ENCODE measurements at places on chromosomes 13 and 19. TPM values are rescaled to one million over a fixed set of nuclear protein-coding genes. Genes with fewer than 3 reads are reported as not detected.

GRCh38 chr19:41997851-41998229 is 3.8 kb upstream of the ATP1A3 start:
- DNase-seq: no peak

DNA sequence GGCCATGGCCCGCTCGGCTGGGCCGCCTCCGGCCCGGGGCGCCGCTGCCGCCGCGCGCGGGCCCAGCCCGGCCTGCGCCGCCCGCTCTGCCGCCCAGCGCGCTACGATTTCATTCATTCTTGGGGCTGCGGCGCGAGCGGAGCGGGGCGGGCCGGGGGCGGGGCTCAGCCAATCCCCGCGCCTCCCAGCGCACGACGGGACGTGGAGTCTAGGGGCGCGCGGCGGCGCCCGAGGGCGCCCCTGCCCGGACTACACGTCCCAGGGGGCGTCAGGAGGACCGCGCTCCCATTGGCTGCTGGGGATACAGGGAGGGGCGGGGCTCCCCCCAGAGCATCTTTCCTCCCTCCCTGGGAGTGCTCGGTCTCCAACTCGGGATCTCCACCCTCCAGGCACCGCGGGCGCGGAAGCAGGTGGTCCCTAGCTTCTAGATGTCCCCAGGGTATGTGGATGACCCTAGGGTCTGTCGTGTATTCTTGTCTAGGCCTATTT is 5.6 kb upstream of the DPF1 start:
- peak; percentile 67 for DNase-seq

- DNase-seq: no peak
Observed at GRCh38 chr19:6877766-6878165, 9.6 kb upstream of the ADGRE1 start.

- DNase-seq: no peak
Observed at GRCh38 chr13:83449668-83450395, 432.4 kb downstream of the SLITRK1 start.

DNA sequence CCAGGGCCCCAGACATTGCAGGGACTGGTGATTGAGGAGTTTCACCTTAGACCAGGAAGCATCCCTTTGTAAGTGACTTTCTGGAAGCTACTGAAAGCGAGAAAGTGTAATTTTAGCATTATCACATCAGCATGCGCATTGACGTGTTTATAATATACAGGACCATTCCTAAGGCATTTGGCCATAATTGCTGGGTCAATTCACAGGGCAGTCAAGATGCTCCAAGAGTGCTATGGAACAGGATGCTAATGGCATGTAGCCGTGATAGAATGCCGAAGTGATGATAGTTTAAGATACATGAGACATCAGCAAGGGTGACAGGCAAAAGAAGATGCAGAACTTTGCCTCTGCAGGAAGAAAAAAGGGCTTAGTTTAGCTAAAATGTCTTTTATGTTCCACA is 347.6 kb upstream of the NBEA start:
- DNase-seq: no peak

DNA sequence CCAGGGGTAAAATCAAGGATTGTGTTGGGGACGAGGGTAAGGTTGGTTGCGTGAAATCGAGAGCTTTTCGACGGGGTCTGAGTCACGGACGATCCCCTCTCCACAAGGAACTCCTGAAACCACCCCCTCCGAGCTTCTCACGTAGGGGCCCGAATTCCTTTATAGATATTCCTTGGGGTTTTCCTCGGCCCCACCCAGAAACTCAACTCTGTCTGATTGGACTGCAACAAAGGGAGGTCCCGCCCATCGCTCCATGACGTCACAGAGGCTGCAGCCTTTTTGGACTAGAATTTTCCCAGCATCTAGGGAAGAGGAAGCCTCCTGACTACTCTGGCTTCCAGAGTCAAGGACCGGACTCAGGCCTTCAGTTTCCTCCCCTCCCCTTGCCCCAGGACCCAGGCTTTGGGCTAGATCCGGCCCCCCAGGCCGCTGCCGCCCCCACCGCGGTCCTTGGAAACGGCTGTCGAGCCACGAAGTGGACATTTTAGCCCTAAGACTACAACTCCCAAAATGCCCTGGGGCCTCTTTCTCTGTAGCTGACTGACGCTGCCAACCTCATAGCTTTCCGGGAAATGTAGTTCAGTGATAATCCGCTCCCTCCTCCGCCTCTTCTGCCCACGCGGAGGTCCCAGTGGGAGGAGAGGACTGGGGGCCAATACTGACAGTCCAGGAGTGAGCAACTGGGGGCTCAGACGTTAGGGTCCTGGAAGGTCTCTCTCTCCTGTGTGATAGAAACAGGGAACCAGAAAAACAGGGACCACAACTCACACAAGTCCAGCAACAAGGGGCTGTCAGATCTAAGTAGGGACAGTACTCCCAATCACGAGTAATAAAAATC is at the start of gene IZUMO1:
IZUMO1 (minus strand) TSS at position 172 of the 838 bp plus-strand sequence. CDS start 1,050 bp downstream, outside the sequence.
- DNase-seq: peak; percentile 80

- no peak for DNase-seq
Observed at GRCh38 chr19:18294467-18294864, 13.0 kb upstream of the JUND start.

DNA sequence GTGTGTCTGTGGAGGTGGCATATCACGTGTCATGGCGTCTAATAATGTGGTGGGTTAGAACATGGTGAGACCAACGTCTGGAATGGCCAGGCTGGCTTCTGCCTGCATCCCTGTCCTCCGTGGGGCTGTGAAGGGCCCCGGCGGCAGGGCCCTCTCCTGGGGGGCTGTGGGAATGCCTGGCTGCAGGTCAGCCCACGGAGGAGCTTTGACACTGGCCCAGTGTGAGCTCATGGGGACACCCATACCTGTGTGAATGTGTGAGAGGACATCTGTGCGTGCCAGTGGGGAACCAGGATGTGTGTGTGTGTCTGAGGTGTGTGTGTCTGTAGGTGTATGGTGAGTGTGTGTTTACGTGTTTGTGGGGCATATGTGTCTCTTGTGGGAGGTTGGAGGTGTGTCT is 300.1 kb downstream of the TEX29 start:
- DNase-seq: no peak

DNA sequence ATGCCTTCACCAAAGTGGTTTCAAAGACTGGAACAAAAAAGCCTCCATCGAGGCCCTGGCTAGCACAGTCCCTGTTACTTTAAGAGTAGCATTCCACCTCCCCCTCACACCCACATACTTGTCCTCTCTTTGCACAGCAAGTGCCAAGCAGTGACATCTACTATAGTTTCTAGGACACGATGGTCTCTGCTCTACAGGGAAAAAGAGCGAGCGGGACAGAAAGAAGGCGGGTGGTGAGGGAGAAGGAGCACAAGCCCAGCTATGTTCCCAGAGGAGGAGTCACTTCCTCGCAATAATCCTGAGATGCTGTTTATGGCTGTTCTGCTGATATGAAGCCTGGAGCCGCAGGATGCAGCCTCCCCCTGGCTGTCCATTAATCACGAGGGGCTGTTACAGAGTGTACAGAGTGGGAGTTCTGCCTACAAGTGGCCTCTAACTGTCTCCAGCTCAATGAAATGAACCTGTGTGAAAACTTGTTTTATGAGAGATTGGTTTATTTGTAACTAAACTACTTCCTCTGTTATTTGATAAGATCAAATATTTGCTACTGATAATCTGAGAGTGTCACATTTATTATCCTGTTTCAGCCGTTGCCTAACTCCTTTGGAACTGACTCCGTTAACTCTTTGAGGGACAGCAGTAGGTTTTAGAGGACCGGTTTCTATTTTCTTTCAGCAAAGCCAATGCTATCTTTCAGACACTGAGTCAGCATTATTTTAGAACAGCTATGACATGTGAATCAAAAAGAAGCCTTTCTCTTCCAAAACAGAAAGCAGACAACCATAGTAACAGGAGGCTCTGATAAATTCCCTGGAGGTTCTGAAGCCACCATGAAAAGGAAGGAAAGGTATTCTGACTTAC is 208.0 kb downstream of the SPRY2 start:
- DNase-seq: no peak

DNA sequence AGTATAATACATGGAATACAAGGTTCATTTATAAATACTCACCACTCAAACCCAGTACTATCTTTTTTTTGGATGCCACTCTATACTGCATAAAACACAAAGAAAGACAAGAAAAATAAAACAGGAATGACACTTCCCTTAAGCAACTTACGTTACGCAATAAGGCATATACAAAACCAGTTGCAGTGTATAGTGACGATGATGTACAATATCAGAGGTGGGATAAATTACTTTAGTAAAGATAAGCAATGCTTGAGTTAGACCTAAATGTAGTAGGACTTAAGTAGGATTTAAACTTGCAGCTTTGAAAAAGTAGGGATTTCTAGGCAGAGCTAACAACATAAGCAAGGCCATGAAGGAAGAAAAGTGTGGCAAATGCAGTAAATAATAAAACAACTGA is 374.9 kb downstream of the SPRY2 start:
- DNase-seq: no peak

- no peak for DNase-seq
Observed at GRCh38 chr19:19530889-19531288, 2.2 kb downstream of the YJEFN3 start.

DNA sequence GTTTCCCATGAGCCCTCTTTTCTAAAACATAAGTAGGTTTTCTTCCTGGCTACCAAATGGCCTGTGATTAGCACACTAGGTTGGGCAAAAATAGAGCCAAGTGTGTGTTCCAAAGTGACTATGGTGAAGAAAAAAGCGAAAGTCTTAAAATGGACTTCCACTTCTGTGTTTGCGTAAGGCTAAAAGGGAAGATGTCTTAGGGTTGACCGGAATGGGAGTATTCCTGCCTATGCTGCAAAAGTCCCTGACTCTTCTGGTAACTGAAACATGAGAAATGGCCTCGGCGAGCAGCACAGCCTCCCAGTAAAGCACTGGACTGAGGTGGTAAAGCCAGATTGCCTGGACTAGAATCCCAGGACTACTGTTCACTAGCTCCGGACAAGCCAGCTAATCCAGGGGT is 2.4 kb upstream of the FPR1 start:
- DNase-seq: no peak

- DNase-seq: no peak
Observed at GRCh38 chr13:26727633-26728032, 33.0 kb downstream of the GPR12 start.

DNA sequence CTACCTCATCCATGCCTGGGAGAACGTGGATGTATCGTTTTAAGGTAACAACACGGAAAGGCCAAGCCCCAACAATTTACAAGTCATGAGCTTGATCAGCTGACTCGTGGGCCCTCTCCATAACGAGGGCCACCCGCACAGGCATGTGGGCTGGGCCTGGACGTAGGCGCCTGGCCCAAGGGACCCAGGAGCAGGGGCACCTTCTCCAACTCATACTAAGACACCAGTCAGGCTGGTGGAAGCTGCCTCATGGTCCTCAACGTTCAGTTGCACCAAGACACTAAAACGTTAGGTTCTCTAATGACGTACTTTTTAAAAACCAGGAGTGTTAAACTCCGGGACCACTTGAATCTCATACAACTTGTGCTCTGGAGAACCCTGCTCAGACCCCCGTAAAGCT is 21.8 kb upstream of the EIF3G start:
- no peak for DNase-seq

- DNase-seq: no peak
Observed at GRCh38 chr13:40679480-40679985, 13.1 kb upstream of the FOXO1 start.

- DNase-seq: no peak
Observed at GRCh38 chr19:17075864-17076542, 426 bp downstream of the MYO9B start.

DNA sequence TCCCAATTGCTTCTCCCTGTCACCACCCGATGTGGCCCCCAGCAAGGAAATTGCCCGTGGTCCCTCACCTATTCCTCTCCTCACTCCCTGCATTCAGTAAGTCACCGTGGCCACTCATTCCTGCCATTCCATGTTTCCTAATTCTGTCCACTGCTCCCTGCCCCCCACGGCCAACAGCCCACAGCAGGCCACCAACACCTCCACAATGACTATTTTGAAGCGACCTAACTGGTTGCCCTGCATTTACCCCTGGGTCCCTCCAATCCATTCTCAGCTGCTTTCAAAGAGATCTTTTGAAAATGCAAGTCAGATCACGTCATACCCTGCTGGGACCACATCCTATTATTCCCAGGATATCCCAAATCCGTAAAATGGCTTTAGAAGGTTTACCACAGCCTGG is 210.4 kb downstream of the DCLK1 start:
- DNase-seq: no peak

GRCh38 chr13:111549464-111549863 is 229.0 kb downstream of the TEX29 start:
- DNase-seq: no peak

DNA sequence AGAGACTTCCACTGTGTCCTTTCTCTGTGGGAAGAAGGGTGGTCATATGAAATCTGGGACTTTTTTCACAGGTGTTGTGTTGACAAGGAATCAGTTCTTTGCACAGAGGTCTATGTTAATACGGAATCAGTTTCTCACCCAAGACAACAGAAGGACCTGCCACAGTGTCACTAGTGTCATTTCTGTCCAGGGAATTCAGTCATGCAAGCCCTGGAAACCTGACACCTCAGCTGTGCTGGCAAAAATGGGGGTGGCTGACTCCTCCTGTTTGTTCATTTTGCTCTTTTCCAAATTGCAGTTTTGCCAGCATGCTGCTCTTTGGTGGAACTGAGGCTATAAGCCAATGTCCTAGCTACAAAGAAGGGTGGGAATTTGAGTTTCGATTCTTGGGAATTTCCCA is 49.8 kb upstream of the ESD start:
- no peak for DNase-seq

- no peak for DNase-seq
Observed at GRCh38 chr13:44197791-44198770, 175.5 kb upstream of the SERP2 start.

DNA sequence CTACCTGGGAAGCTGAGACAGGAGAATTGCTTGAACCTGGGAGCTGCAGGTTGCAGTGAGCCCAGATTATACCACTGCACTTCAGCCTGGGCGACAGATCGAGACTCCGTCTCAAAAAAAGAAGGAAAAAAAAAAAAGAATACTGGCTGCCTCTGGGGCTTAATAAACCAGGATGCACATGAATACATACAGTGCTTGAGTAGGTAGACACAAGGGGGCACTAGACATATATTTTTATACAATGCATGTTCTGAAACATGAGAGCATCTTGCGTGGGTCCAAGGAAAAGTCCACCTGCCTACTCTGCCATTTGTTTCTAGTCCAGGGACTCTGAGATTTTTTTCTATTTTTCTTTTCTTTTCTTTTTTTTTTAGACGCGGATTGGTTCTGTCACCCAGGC is 31.2 kb downstream of the KEAP1 start:
- DNase-seq: no peak

ADAMTS10 gene
- 58.7 TPM for total RNA-seq

OR10H5 gene
- total RNA-seq: not detected

ZNF667 gene
- 3.4 TPM for total RNA-seq

CYP2S1 gene
- total RNA-seq: 17.5 TPM

DIRAS1 gene
- 0.82 TPM for total RNA-seq

ACP5 gene
- 0.95 TPM for total RNA-seq

CAPS gene
- 9.3 TPM for total RNA-seq

MADCAM1 gene
- 6.5 TPM for total RNA-seq

ZNF575 gene
- total RNA-seq: 2.3 TPM

KPNA3 gene
- total RNA-seq: 50.3 TPM

NRTN gene
- 0.56 TPM for total RNA-seq

PLK5 gene
- total RNA-seq: 1.1 TPM

All from endothelial cell (in vitro differentiated cells).